ENCODE measurements at places on chromosomes 6 and 20. TPM values are rescaled to one million over a fixed set of nuclear protein-coding genes. Genes with fewer than 3 reads are reported as not detected.

- DNase-seq = peak; percentile 71
- H3K36me3 ChIP-seq = no peaks in the 10 kb centered on the region
- peak overlapping the region; percentile 31 for H3K4me3 ChIP-seq
- H3K27ac ChIP-seq = no peak overlapping the region
Measured at GRCh38 chr20:44738813-44739477, 6.7 kb upstream of the KCNK15 start.

GRCh38 chr6:37669887-37670437 lies 27.7 kb downstream of the MDGA1 start:
- no peaks in the 10 kb centered on the region for H3K36me3 ChIP-seq
- H3K27ac ChIP-seq = no peak overlapping the region
- no peak overlapping the region for H3K4me3 ChIP-seq
- no peaks in the 10 kb centered on the region for H3K4me1 ChIP-seq
- H3K27me3 ChIP-seq = no peaks in the 10 kb centered on the region
- DNase-seq = no peak

- H3K4me3 ChIP-seq = no peak overlapping the region
- no peak for DNase-seq
- no peak overlapping the region for H3K27ac ChIP-seq
- H3K4me1 ChIP-seq = peaks cover 9% of the 10 kb centered on the region
- no peaks in the 10 kb centered on the region for H3K36me3 ChIP-seq
Measured at GRCh38 chr20:61497029-61497627, 245.1 kb downstream of the CDH4 start.

GRCh38 chr6:139030228-139030963 lies 1.9 kb downstream of the ABRACL start:
- H3K27me3 ChIP-seq = no peaks in the 10 kb centered on the region
- peaks cover 19% of the 10 kb centered on the region for H3K36me3 ChIP-seq
- H3K4me3 ChIP-seq = no peak overlapping the region
- H3K27ac ChIP-seq = no peak overlapping the region
- H3K4me1 ChIP-seq = peaks cover 23% of the 10 kb centered on the region
- DNase-seq = peak; percentile 31

DNA sequence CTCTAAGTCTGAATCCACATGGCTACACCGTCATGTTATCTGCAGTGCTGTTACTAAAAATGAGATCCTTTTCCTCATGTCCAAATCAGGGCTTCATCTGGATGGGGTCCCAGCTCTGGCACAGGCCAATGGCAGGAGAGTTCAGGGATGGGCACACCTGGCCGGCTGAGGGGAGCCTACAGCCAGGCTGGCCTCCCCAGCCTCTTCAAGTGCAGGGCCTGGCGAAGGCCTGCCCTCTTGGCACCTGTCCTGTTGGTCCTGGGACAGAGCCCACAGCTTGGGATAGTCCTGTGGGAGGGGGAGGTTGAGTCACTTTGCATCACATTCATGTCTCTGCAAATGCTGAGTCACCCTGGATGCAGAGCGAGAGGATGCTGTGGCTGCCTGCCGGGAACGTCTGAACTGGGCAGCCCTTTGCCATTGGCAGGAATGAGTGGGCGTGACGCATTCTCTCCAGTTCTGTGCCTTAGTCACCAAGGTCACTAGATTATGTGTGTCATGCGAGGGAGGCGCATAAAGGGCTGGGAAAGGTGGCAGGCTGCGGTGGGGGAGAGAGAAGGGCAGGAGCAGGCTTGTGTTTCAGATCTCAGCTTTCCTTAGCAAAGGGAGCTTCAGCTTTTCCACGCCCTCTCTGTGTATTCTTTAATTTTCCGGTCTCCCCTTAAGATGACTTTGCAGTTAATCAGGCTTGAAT lies 223.2 kb upstream of the ECI2 start:
- H3K27me3 ChIP-seq = peaks cover 8% of the 10 kb centered on the region
- H3K36me3 ChIP-seq = no peaks in the 10 kb centered on the region
- no peaks in the 10 kb centered on the region for H3K4me1 ChIP-seq
- no peak overlapping the region for H3K27ac ChIP-seq

GRCh38 chr6:34491091-34491430 lies 25.2 kb downstream of the PACSIN1 start:
- no peak overlapping the region for H3K4me3 ChIP-seq
- DNase-seq = no peak
- H3K27ac ChIP-seq = no peak overlapping the region
- no peaks in the 10 kb centered on the region for H3K27me3 ChIP-seq
- peaks cover 6% of the 10 kb centered on the region for H3K4me1 ChIP-seq

DNA sequence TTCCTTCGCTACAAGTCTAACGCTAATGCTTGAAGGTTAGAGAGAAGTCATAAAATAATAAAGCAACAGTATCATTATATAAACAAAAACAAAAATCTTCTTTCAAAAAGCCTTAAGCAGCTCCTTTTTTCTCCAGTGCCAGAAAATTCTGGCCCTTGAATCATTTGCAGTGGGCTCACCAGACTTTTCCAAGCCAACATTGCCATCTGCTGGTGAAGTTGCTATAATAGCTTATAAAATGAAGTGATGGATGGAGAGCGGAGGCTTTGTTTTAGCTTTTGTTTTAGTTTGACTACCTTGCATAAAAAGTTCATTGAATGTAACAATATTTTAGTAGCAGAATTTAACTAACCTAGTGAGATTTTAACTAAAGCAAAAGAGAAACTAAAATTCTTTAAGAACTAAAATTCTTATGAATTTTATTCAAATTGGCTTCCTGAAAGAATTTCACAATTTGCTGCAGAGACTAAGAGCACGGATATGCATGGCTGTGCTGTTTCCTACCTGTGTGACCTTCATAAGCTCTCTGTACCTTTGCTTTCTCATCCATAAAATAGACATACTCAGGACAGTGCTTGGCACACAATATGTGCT lies 44.8 kb upstream of the SLC2A12 start:
- H3K36me3 ChIP-seq = no peaks in the 10 kb centered on the region
- H3K4me1 ChIP-seq = no peaks in the 10 kb centered on the region
- H3K4me3 ChIP-seq = no peak overlapping the region
- DNase-seq = peak; percentile 67

- H3K4me1 ChIP-seq = no peaks in the 10 kb centered on the region
- H3K4me3 ChIP-seq = no peak overlapping the region
- no peaks in the 10 kb centered on the region for H3K27me3 ChIP-seq
- DNase-seq = no peak
- no peak overlapping the region for H3K27ac ChIP-seq
Measured at GRCh38 chr6:64146094-64146493, 510.5 kb downstream of the PHF3 start.

GRCh38 chr6:81624453-81624852 lies 128.0 kb downstream of the TENT5A start:
- H3K27ac ChIP-seq = no peak overlapping the region
- no peak overlapping the region for H3K4me3 ChIP-seq
- H3K27me3 ChIP-seq = no peaks in the 10 kb centered on the region
- DNase-seq = no peak
- H3K36me3 ChIP-seq = no peaks in the 10 kb centered on the region

DNA sequence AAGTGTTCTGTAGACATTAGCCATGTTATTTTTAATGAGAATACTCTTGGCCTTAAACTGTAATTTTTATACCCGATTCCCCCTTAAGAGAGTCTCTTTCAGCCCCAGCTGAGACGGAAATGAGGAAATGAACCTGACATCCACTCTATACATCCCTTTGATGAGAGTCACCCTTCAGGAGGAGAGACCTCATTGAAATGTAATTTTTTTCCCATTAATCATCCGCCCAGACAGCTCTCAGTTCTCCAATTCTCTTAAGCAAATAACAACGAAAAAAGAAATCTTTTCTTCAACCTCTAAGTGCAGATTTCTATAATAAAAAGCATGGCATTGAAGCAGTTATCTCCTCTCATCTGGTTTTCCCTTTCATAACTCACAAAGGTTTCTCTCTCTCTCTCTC lies 243.8 kb upstream of the PMEPA1 start:
- H3K27me3 ChIP-seq = peaks cover 5% of the 10 kb centered on the region
- DNase-seq = no peak
- H3K4me1 ChIP-seq = no peaks in the 10 kb centered on the region

GRCh38 chr6:111038534-111039252 lies 48.6 kb upstream of the SLC16A10 start:
- peaks cover 4% of the 10 kb centered on the region for H3K27me3 ChIP-seq
- H3K36me3 ChIP-seq = no peaks in the 10 kb centered on the region
- no peak overlapping the region for H3K27ac ChIP-seq
- H3K4me1 ChIP-seq = peaks cover 6% of the 10 kb centered on the region
- H3K4me3 ChIP-seq = no peak overlapping the region
- peak; percentile 51 for DNase-seq

DNA sequence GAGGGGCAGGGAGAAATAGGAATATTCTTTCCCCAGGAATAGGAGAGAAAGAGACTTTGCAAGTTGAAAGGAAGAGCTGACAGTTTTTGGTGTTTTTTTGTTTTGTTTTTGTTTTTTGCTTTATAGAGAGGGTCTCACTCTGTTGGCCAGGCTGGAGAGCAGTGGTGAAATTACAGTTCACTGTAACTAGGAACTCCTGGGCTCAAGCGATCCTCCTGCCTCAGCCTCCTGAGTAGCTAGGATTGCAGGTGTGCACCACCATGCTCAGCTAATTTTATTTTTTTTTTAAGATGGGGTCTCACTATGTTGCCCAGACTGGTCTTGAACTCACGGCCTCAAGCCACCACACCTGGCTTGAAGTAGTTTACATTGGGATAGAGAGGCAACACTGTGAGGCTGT lies 8.0 kb upstream of the L3MBTL3 start:
- no peak for DNase-seq
- H3K27me3 ChIP-seq = peaks cover 3% of the 10 kb centered on the region
- no peak overlapping the region for H3K4me3 ChIP-seq
- H3K4me1 ChIP-seq = no peaks in the 10 kb centered on the region

DNA sequence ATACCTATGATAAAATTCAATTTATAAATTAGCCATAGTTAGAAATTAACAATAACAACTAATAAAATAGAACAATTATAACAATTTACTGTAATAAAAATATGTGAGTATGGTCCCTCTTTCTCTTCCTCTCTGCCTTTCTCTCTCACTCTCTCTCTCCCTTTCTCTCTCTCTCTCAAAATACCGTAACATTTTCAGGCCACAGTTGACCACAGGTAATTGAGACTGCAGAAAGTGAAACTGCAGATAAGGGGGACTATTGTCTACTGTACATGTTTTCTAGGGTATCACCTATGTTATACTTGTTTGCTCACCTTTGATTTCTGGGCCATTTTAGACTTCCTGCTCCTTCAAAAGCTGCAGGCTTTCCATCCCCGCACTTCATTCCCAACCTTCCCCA lies 46.8 kb downstream of the LY86 start:
- peaks cover 12% of the 10 kb centered on the region for H3K4me1 ChIP-seq
- H3K36me3 ChIP-seq = no peaks in the 10 kb centered on the region
- H3K4me3 ChIP-seq = no peak overlapping the region
- H3K27ac ChIP-seq = no peak overlapping the region
- no peaks in the 10 kb centered on the region for H3K27me3 ChIP-seq
- no peak for DNase-seq

DNA sequence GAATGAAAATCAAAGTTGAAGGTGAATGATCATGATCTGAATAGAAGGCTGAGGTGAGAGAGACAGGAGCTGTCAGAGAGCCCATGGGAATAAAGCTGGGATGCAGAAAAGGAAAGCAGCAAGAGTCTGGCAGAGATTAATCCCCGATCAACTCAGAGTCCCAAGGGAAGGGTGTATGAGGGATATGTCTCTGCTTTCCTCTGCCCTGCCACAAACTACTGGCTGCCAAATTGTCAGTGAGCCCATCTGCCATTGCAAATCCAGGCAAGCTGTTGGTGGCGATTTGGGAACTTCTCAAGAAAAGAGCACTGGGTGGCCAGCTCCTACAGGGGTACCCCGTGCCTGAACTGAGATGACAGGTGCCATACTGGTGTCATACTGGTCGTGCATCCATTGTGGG lies 705.5 kb upstream of the MAN1A1 start:
- no peak overlapping the region for H3K4me3 ChIP-seq
- DNase-seq = no peak
- no peak overlapping the region for H3K27ac ChIP-seq
- H3K36me3 ChIP-seq = no peaks in the 10 kb centered on the region
- H3K4me1 ChIP-seq = no peaks in the 10 kb centered on the region

- no peak overlapping the region for H3K27ac ChIP-seq
- H3K27me3 ChIP-seq = no peaks in the 10 kb centered on the region
- no peaks in the 10 kb centered on the region for H3K36me3 ChIP-seq
- no peak overlapping the region for H3K4me3 ChIP-seq
- H3K4me1 ChIP-seq = peaks cover 5% of the 10 kb centered on the region
Measured at GRCh38 chr6:136464148-136464547, 86.1 kb downstream of the MAP7 start.

GRCh38 chr6:129500958-129501739 lies 208.8 kb downstream of the ARHGAP18 start:
- no peaks in the 10 kb centered on the region for H3K27me3 ChIP-seq
- H3K4me1 ChIP-seq = peaks cover 36% of the 10 kb centered on the region
- no peak overlapping the region for H3K4me3 ChIP-seq
- DNase-seq = no peak

DNA sequence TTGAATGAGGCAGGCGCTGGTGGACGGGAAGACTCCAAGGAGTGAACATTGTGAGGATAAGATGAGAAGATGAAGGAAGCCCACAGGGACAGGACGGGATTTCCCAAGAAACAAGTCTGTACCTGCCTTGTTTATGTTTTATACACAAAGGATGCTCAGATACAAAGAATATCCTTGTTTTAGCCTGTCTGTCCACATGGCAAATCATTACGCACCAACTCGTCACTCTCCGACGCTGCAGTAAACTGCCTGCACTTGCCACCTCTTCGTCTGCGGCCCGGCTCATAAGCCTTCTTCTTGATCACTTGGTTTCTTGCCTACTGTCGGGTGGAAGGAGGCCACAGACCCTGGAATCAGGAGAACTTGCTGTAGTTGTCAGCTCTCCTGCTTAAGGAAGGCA lies 85.4 kb downstream of the CD83 start:
- H3K27ac ChIP-seq = no peak overlapping the region
- H3K27me3 ChIP-seq = no peaks in the 10 kb centered on the region
- H3K36me3 ChIP-seq = no peaks in the 10 kb centered on the region
- H3K4me3 ChIP-seq = no peak overlapping the region
- peaks cover 4% of the 10 kb centered on the region for H3K4me1 ChIP-seq

GRCh38 chr6:77263003-77263402 lies 200.3 kb downstream of the HTR1B start:
- H3K4me3 ChIP-seq = no peak overlapping the region
- no peaks in the 10 kb centered on the region for H3K27me3 ChIP-seq
- H3K4me1 ChIP-seq = no peaks in the 10 kb centered on the region
- no peaks in the 10 kb centered on the region for H3K36me3 ChIP-seq
- DNase-seq = no peak

GRCh38 chr20:22686097-22686496 lies 101.7 kb upstream of the FOXA2 start:
- H3K27me3 ChIP-seq = peaks cover 1% of the 10 kb centered on the region
- no peaks in the 10 kb centered on the region for H3K4me1 ChIP-seq
- H3K4me3 ChIP-seq = no peak overlapping the region
- no peaks in the 10 kb centered on the region for H3K36me3 ChIP-seq
- H3K27ac ChIP-seq = no peak overlapping the region
- DNase-seq = no peak

Gene GHRH
- total RNA-seq = not detected

Gene HAO1
- total RNA-seq = not detected

Gene PTPN1
- 83.4 TPM for total RNA-seq

Gene MATN4
- total RNA-seq = 0.95 TPM

Gene LAMA2
- total RNA-seq = 0.15 TPM

Gene BPI
- not detected for total RNA-seq

Gene SLC29A1
- 50.0 TPM for total RNA-seq

Gene SLPI
- not detected for total RNA-seq

All from activated CD4-positive, alpha-beta memory T cell treated with anti-CD3 and anti-CD28 coated beads for 36 hours (primary cell).